ENCODE measurements at places on chromosomes 7 and 10.

DNA sequence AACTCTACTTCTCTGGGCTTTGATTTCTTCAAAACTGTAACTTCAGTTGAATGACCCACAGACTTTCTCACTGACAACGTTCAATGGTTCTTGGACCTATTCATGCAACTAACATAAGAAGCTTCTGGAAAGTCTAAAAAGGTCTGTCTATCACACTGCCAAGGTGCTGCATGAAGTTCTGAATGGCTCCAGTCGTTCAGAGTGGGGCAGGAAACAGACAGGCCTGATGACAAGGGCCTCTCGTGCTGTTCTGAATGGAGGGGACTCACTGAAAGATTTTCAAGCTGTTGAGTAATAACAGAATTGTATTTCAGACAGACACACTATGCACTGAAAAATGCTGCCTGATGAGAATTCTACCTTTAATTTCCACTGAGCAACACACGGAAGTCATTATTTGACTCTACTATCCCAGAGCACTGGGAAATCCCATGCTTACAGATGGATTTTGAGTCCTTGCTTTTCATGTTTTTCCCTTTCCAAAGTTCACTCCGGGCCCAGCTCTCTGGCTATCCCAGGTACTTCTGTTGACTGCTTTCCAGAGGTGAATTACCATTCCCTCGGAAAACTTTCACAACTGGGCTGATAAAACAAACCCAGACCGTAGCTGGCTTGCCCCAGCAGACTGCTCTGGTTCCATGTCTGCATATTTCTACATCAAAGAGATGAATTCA, 204.9 kb upstream of the FRMD4A start:
- DNase-seq = no peak

DNA sequence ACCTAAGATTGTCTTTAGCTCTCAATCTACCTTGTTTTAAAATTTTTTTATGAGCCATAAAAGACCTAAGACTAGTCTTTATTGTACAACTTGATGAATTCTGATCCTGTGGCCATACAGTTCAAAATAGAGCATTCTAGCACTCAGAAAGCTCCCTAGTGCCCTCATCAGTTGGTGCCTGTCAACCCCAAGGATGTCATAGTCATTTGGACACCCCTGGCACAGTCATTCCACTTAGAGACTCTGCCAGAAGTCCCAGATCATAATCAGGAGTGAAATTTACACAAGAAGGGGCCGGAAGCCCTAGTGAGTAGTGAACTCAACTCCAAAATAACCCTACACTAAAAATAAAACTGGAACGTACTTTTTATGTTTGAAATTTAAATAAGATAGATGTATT, 80.0 kb upstream of the INSIG1 start:
- DNase-seq = no peak

GRCh38 chr10:93028883-93029282, 31.7 kb upstream of the CYP26C1 start:
- no peak for DNase-seq

DNA sequence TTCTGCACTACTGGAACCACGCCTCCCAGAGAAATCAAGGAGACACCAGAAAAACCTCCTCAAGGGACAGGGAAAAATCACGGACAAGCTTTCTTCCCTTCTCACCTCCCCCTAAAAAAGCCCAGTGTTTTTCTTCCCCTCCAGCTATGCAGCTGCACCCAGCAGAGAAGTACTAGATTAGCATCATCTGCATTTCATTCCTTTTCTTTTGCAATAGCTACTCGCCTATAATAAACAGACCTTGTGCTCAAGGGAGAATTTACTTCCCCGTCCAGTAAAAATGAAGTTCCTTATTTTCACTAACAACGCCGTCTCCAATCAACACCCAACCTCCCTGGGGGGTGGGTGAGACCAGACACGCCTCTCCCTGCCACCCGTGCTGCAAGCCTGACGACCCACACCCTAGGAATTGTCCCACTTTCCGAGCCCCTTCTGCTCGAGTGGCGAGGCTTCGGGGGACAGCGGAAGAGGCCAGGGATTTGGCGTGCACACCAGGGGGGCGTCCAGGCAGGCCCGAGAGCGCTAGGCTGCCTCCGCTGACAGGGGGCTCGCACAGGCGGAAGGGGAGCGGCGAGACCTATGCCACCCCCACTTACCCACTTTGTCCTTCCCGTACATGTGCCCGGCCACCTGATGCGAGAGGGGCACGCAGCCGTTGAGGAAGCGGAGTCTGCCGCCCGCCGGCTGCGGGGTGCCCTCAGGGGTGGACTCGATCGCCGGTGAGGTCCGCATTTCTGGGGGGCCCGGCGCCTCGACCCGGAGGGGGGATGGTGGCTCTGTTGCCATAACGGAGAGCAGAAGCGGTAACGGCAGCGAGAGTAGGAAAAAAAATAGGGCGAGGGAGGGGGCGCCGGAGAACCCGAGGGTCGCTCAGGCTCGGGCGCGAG, 625 bp downstream of the IPMK start:
- no peak for DNase-seq

- DNase-seq = no peak
Observed at GRCh38 chr10:133258066-133258817, 18.4 kb downstream of the ADAM8 start.

GRCh38 chr7:111424768-111425167, 137.5 kb downstream of the IMMP2L start:
- DNase-seq = no peak

DNA sequence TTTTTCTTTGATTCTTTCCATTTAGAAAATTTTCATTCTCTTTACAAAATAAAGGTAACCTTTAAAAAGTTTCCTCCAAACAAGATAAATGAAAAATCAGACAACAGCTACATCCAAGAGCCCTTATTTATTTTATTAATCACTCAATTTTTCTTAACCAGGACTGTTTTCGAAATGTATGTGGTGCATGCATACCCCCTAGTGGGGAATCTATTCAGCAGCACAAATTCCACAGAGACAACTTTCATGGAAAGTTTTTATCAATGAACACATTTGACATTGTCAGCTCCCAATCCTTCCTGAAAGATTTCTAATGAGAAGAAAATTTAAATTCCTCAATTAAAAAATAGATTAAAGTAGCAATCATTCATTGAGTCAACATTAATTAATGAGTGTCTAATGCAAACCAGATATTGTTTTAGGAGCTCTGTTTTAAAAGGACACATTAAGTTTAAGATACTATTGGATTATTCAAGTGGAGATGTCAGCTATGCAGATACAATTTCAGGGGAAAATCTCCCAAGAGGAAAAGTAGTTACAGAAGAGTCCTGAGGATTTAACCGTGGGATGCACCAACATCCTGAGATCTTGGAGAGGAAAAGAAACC, 5.2 kb upstream of the HTR7 start:
- no peak for DNase-seq

- DNase-seq = no peak
Observed at GRCh38 chr10:31896968-31897384, 31.7 kb downstream of the ARHGAP12 start.

- no peak for DNase-seq
Observed at GRCh38 chr10:35639021-35639727, 2.9 kb downstream of the FZD8 start.

DNA sequence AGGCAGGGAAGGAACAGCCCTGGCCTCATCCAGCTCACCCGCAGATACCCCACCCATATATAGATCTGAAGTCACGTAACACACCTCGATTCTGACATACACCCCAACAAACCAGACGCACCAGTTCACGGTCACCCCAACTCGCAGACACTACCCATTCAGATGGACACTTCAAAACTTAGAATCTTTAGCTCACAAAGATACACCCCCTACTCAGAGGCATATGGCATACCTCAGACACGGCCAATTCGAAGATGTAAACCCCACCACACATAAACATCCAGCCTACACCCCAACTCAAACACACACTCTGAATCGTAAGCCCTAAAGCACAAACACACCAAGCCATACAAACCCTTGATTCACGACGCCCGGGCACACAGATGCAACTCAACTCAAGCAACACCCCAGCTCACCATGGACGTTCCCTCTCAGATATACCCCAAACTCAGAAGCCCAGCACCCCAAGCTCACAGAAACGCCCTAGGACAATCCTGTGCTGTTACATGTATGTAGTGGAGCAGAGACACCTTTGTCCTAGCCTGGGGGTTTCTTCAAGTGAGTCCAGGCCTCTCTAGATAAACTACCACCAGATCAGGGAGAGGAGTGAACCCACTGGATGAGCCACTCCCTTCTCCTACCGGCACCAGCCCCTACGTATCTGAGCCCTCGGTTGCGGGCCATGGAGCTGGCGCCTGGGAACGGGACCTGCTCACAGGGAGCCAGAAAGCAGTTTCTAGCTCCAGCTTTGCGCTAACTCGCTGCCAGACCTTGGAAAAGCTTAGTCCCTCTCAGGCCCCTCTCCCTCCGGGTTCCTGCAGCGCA, 8.8 kb downstream of the PSD start:
- DNase-seq = no peak

GRCh38 chr10:133614830-133615580, 11.6 kb downstream of the FRG2B start:
- no peak for DNase-seq

GRCh38 chr7:116431787-116432526, 67.6 kb upstream of the CAV2 start:
- no peak for DNase-seq

GRCh38 chr7:120337308-120337907, 64.4 kb downstream of the KCND2 start:
- DNase-seq = no peak

GRCh38 chr7:18866359-18867036, 250.9 kb downstream of the TWIST1 start:
- no peak for DNase-seq

DNA sequence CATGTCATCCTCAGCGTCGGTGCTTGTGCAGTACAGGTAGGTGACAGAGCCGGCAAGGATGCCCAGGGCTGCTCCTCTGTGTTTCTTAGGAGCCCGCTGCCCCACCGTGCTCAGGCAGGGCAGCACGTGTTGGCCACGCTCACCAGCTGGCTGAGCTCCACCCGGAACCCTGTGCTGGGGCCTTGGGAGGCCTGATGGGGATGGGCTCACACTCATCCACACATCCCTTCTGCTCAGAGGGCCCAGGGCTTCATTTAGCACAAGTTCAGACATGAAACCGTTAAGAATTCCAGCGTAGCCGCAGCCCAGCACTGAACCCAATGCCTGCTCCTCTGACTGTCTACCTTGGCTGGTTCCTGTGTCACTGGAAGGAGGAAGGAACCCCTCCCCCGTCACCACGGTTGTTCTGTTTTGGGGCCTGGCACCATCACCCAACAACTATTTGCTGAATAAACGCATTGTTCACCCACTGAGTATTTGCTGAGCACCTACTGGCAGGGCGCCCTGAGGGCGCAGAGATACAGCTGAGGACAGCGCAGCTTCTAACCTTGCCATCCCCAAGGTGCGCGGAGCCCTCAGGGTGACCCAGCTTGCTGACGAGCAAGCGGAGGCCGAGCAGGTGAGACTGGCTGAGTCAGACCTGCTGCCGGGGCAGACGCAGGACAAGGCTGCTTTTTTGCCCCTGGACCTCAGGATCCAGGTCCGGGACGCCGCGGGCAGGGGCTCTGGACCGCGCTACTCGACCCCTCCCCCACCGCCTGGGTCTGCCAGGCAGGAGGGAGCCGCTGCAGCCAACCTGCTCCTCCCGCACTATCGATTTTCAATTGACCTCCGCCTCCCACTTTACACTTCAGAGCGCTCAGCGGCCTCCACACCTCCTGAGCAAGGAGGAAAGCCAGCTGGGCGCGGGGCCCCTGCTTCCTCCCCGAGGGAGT, 50.6 kb upstream of the RET start:
- DNase-seq = no peak

- DNase-seq = no peak
Observed at GRCh38 chr7:130940907-130941306, 206.9 kb upstream of the KLF14 start.

DNA sequence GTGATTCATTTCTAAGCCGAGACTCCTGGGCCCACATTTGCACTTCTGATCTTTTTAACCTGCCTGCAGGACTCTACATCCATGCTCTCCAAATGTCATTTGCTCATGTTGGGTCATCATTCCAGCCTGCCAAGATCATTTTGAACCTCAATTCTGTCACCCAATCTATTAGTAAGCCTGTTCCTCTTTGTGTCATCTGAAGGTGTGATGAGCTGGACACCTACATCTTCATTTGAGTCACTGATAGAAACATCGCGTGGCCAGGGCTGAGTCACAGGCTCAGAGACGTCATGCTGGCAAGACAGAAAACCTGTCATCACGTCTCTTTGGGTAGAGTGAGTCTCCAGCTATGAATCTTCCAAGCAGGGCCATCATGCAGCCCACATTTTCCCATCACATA, 65.3 kb upstream of the SLF2 start:
- DNase-seq = no peak

DNA sequence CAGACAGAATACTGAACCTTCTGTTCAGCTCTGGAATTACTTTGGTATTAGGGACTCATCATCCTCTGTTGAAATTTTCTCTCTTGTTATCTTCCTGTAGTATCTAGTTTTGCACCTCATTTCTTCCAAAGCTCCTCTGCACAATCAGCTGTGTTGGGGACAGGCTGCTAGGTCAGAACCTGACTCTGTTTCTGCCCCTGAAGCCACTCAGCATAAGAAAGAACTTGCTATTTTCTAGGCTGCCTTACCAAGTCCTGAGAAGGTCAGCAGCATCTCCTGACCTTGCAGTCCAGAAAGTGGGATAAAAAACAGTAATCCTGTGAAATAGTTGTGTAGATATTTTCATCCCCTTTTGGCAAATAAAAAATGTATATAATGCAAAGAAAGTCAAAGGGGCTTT, 862.6 kb downstream of the SORCS3 start:
- DNase-seq = no peak

- no peak for DNase-seq
Observed at GRCh38 chr10:78188446-78188845, 154.8 kb downstream of the RPS24 start.

- no peak for DNase-seq
Observed at GRCh38 chr10:64486149-64486548, 964.9 kb downstream of the REEP3 start.

Measured in stimulated activated CD8-positive, alpha-beta memory T cell treated with anti-CD3 and anti-CD28 coated beads, Interleukin-4, amount 100 ng/mL, for 4 hours (primary cell).